ENCODE measurements at places on chromosomes 11 and 22. TPM values are rescaled to one million over a fixed set of nuclear protein-coding genes. Genes with fewer than 3 reads are reported as not detected.

Gene FOXR1
- polyA plus RNA-seq, result not detected

Gene SHANK3
- not detected for polyA plus RNA-seq

Gene OLFML1
- 0.08 TPM for polyA plus RNA-seq

Gene MRGPRE
- polyA plus RNA-seq, result not detected
